Activated T-helper 9 cell treated with anti-CD3 and anti-CD28 coated beads, Interleukin-2, amount 50 U/mL, for 16 hours (primary cell): ENCODE measurements at places on chromosomes 11 and 22.
A peak's percentile ranks its signal among the peaks of the same experiment; 100 is the strongest.

- no peak for DNase-seq
These were observed 42.2 kb downstream of the UBASH3B start for GRCh38 chr11:122697636-122698167.

GRCh38 chr11:102197670-102198139, 87.5 kb downstream of the YAP1 start:
- no peak for DNase-seq

DNA sequence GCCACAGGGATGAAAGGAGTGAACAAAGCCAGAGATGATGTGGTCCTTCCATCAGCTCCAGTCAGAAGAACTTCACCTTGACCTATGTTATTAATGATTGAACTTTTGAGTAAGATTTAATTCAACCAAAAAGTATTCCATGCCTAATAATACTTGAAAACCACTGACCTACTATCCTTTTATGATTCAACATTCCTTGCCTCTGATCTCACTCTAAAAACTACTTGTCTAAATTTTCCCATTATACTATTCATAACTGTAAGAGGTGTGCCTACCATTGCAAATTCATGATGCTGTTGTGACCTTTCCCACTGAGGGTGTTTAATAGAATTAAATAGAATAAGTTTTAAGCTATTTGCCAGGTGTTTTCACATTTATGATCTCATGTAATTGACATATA, 164.7 kb upstream of the GUCY1A2 start:
- no peak for DNase-seq

- DNase-seq = no peak
These were observed 1079.7 kb downstream of the TBC1D22A start for GRCh38 chr22:47842119-47842518.

DNA sequence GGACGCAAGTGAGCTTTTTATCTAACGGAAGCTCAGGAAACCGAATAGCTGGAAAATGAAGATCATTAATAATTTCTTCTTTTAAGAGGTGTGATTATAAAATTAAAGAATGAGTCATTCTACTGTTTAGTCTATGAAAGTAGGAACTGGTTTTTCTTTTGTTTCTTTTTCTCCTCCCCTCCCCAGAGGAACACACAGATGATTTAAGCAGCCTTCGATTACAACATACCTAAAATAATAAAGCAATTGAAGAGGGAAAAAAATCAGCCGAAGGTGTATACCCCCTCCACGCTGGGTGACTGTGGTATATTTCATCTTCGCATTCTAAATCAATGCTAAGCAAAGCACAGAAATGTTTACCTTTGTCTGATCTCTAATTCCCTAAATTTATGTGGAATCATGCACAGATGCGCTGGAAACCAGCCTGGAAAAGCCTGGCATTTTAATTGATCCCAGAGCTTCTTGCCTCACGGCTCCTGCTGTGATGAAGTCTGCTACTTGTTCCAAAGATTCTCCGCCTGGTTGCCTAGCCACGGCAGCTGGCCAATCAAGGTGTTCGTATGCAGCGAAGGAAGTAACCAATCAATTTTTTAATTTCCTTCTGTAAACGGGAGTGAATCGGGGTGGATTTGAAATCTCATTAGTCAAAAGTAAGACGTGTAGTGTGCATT, 133.9 kb downstream of the FANCF start:
- no peak for DNase-seq

- no peak for DNase-seq
These were observed 11.5 kb downstream of the RIC8A start for GRCh38 chr11:218815-219593.

- DNase-seq = no peak
These were observed 4.1 kb downstream of the APOA4 start for GRCh38 chr11:116819049-116819448.

DNA sequence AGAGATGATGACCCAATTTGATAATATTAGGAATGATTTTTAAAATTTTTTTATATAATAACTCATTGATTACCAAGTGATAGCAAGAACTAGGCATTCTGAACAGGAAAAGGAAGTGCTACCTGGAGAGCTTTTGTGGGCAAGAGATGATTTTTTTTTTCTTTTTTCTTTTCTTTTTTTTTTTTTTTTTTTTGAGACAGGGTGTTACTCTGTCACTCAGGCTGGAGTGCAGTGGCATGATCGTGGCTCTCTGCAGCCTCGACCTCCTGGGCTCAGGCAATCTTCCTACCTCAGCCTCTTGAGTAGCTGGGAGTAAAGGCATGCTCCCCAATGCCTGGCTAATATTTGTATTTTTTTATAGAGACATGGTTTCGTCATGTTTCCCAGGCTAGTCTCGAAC, 40.4 kb downstream of the TNRC6B start:
- no peak for DNase-seq

- no peak for DNase-seq
These were observed 43.6 kb upstream of the FTH1 start for GRCh38 chr11:62010935-62011528.

DNA sequence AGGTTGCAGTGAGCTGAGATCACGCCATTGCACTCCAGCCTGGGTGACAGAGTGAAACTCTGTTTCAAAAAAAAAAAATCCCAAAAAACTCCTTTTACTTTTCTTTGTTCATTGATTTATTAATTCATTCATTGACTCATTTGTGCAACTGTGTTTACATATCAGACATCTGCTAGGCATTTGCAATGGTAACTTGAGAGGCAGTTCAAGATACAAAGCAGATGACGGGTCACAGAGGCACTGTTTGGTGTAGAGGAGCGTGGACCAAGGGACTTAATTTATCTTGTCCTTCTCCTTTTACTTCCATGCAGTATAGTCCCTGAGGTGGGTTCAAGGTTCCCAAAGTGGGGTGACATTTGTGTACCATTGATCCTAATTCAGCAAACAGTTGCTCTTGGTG, 71.4 kb downstream of the KIAA1671 start:
- DNase-seq = no peak

DNA sequence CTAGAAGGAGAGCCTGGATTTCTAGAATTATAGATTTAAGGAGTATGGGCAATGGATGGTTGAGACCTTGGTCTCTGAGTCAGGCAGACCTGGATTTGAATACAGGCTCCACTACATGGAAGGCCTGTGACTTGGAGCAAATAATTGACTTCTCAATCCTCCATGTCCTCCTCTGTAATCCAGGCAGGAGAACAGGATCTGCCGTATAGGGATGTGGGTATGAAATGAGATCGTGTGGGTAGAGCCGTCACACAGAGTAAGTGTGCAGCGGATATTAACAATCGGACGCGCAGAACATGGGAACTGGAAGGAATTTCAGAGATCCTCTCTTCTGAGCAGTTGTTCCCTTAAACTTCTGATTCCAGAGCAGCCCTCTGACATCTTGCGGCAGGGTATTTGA, 11.5 kb upstream of the TMPRSS13 start:
- DNase-seq = no peak

GRCh38 chr11:35246745-35247144, 107.8 kb downstream of the CD44 start:
- no peak for DNase-seq

GRCh38 chr11:40445391-40445790, 1014.1 kb downstream of the LRRC4C start:
- DNase-seq = no peak

GRCh38 chr22:17307566-17307965, 61.7 kb upstream of the CECR2 start:
- no peak for DNase-seq

- peak; percentile 31 for DNase-seq
These were observed 8.3 kb downstream of the NDUFV1 start for GRCh38 chr11:67614730-67615714.

GRCh38 chr11:1706634-1707400, 9.8 kb downstream of the KRTAP5-6 start:
- DNase-seq = no peak

DNA sequence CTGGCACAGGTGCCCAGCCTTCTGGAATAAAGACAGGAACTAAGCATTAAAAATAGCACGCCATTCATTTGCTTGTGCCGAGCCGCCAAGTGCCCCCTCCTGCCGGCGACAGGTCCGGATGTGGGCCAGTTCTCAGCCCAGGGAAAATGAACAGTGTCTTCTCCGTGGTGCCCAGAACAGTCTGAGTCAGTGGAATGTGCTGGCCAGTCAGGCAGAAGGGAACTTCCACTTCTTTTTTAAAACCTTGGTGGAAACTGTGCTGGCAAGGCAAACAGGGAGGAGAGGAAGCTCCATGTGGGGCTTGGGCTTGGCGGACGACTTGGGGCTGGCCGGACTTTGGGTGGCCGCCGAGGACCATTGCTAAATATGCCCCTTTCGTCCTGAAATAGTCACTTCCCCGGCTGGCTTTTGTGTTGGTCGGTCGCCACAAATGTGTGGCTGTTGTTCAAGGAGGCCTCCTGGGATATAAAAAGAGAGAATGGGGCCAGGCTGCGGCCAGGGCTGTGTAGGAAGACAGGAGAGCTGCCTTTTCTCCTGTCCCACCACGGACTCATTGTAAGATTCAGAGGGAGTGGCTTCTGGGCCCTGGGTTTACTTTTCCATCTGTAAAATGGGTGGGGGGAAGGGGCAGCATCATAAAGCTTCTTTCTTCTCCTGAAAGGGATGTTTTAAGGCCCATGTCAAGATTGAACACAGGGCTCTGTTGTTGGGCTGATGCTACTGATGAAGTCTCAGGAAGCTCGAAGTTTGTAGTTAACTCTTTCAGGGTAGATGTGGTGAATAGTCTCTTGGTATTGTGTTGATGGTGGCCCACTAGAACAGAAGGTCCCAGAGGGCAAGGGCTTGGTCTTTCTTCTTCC, 101.0 kb downstream of the PTPRJ start:
- DNase-seq = no peak

GRCh38 chr22:48636746-48637145, 1190.9 kb downstream of the BRD1 start:
- DNase-seq = no peak

GRCh38 chr11:129248618-129249017, 56.5 kb upstream of the ARHGAP32 start:
- no peak for DNase-seq

DNA sequence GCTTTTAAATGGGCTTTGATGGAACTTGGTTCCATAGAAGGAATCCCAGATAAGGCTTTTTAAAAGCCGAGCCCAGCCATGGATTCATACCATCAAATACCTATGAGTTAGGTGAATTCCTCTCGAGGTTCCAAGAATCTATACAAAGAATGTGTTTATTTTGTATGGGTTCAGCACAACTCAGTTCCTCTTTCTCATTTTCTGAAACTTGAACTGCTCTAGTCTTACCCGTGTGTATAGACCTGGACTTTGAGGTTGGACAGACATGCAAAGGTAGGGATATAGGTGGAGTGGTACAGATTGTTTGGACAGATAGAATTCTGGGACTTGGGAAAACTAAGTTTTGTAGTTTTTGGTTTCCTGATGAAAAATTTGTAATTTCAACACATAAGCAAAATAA, 97.9 kb downstream of the PGR start:
- DNase-seq = no peak

- DNase-seq = no peak
These were observed 340.7 kb downstream of the LARGE1 start for GRCh38 chr22:33579448-33580093.

DNA sequence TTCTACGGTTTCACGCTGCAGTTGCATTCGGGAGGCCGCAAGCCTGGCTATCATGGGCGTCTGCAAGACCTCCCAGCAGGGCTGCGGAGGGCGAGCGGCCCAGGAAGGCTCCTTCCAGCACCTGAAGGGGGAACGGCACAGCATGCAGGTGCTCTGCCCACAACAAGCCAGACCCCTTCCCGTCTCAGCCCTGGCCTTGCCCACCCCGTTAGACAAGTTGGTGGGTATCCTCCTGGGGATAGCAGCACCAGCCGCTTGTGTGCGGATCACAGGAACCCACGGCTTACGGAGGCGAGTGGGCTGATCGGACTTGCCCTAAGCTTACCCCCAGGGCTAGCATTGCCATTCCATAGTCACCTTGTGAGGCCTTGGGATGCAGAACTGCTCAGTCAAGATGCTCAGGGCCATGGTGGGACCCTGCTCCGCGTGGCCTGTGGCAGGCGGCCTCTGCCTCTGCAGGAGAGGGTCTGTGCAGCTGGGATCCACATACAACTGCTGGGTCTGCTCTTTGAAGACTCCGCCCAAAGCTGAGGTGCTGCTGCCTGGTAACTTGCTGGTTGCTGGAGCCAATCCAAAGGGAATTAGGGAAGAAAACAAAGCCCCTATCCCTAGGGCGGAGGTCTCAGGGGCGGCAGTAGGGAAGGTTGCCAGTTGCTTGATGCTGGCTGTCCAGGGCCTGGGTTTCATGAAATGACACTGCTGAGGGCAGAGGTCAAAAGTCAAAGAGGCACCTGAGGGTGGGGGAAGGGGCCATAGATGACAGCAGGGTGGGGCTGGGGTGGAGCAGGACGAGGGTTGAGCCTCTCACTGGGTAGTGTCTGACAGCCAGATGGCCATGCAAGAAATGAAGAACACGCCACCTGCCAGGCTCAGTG, 1.4 kb upstream of the OSBPL5 start:
- DNase-seq = no peak

DNA sequence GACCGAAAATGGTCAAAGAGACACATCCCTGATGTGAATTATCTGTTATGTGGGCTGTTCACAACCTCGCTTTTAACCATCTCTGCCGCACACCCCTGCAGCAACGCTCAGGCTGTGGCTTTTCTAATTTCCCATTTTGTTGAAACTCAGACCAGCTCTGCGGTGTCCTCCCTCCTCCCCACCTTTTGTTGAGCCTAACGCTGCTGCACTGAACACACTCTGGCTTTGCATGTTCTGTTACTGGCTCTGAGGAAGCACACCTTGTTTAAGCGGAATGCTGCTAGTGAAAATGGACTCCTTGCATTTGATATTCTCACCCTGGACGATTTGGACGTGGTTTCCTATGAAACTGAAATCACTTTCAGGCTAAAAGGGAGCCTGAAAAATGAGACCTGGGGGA, 198.5 kb upstream of the MTNR1B start:
- no peak for DNase-seq

DNA sequence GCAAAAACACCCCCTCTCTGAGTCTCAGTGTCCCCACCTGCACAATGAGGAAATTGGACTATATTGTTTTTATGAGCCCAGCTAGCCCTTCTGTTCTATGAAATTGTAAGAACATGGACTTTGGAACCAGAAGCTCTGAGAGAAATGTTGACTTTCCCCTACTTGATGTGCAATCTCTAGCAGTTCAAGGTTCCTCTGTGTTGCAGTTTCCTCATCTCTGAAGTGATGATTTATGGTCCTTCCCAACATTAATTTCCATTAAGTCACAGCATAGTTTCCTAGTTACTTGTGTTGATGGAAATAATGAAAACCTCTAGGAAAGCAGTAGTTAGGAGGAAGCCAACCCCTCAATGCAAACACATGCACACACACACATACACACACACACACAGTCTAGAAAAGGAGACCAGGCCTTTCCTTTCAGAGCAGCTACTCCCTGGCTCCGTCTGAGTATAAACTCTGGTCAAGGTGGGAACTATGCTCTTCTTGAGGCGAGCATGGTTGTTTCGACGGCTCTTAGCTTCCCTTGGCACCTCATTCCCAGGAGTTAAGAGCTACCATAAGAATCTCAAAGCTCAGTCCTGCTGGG, 518.4 kb downstream of the SOX6 start:
- no peak for DNase-seq

DNA sequence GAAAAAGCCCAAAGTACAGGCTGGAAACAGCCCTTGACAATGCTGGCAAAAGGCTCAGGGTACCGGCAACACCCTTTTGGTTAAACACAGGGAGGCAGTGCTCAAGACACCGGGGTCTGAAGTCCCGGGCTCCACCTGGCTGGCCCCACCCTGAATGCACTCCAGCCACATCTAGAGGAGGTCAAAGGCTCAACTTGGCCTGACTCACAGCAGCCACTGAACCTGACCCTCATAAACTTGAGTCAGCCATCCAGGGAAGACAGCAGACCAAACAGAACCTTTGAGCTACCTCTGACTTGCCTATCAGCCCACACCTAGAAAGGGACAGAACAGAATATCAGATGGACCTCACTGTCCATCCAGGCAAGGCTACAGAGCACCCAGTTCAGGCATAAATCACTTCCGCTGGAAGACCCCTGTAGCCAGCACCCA, 3.8 kb downstream of the CFL1 start:
- DNase-seq = no peak
